ENCODE measurements at places on chromosomes 7 and 10. TPM values are rescaled to one million over a fixed set of nuclear protein-coding genes. Genes with fewer than 3 reads are reported as not detected.
A peak's percentile ranks its signal among the peaks of the same experiment; 100 is the strongest.

GRCh38 chr7:32658034-32658433 lies 162.7 kb downstream of the AVL9 start:
- DNase-seq: no peak

GRCh38 chr7:4066206-4066605 lies 615.9 kb upstream of the FOXK1 start:
- no peak for DNase-seq

DNA sequence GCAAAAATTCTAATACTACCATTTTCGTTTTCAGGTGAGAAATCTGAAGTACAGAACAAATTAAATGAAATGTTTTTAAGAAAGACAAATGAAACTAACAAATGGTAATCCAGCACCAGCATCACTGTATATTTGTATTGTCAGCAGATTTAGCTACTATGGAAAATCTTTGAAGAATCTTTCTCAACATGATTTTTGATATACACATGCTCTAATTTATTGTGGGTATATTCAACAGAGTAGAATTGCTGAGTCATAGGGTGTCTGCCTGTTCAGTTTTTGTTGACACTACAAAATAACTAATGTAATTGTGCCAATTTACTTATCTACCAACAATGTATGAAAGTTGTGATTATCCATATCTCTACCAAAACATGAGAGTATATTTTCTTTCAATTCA lies 437.6 kb downstream of the PCDH15 start:
- no peak for DNase-seq

- no peak for DNase-seq
Measured at GRCh38 chr10:119703903-119704508, 21.8 kb upstream of the INPP5F start.

- DNase-seq: no peak
Measured at GRCh38 chr10:79206300-79207095, 137.7 kb downstream of the ZMIZ1 start.

DNA sequence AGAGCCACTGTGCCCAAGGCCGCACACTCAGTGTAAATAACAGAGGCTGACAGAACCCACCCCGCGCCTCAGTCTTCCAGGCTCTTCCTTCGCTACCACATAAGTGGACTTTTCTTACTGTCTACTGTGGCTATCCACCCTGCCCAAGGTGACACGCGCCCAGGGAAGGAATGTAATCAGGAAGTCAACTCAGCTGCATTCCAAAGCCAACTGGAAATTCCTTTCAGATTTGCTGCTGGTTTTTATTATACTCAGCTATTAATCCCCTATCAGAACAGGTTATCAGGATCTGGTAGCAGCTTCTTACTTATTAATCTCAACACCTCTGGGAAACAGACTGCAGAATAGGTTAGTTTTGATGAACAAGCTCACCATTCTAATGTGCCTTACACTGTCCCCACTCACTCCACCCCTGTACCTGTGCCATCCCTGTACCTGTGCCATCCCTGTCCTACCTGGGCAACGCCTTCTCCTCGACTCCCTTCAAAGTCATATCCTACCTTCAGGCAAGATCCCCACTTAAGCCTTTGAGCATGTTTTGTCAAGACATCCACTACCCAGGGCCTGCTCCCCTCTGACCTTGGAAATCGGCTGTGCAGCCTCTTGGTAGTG lies 90.7 kb downstream of the NHLRC2 start:
- DNase-seq: peak; percentile 32

The DNAJC12 gene
- polyA plus RNA-seq: 0.08 TPM

Data from mammary epithelial cell (primary cell).